ENCODE measurements at places on chromosomes 7 and 10. TPM values are rescaled to one million over a fixed set of nuclear protein-coding genes. Genes with fewer than 3 reads are reported as not detected.

The PTER gene
- total RNA-seq = 2.8 TPM

The CNPY1 gene
- total RNA-seq = 0.19 TPM

The TEX36 gene
- total RNA-seq = not detected

The HOXA10 gene
- total RNA-seq = 1.1 TPM

The KDM7A gene
- total RNA-seq = 14.2 TPM
